ENCODE measurements at places on chromosomes 5 and 9.

DNA sequence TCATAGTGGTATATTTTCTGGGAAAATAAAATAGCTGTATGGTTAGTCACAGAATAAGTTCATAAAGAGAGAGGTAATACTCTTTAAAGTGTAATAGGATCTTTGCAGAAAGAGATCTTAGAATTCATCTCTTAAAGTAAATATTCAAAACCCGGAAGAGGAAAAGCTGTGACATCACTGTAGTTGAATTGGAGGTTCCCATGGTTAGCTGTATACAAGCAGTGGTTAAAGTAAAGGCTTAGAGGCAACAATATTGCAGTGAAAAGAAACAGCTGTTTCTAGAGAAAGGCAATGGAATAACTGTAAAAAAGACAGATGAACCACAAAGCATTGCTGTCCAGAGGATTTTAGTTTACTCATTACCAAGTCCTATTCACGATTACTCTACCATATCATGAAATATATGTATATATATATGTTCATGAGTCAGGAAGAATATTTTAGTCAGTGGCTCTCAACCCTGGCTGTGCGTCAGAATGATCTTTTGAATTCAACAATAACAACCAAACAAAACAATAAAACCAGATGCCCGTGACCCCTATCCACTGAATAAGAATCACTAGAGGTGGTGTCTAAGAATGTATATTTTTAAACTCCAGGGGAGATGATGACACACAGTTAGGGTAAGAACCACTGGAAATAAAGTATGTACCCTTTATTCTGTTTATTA lies 4.7 kb downstream of the ERCC6L2 start:
- DNase-seq, result no peak

- DNase-seq, result no peak
These were observed 10.9 kb downstream of the PTCH1 start for GRCh38 chr9:95505717-95506427.

DNA sequence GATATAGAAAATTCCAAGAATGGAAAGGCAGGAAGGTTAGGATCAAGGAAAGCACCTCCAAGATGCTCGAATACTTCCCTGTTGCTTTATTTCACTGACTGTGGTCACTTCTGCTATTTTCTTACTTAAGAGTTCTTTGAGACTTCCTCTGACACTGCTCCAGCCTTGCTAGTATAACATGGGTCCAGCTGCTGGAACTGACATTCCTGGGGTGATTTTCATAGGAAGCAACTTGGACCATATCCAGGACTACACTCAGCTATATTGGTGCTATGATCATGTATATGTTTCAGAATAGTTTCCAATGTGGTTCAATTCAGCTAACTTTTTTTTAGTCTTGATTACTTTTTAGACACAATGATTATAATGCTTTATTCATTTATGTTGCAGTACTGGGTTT lies 81.6 kb upstream of the CKMT2 start:
- no peak for DNase-seq

- DNase-seq, result no peak
These were observed 100.1 kb upstream of the LRRTM2 start for GRCh38 chr5:138975098-138975847.

- DNase-seq, result no peak
These were observed 580.8 kb downstream of the CCDC171 start for GRCh38 chr9:16133556-16134227.

GRCh38 chr9:131668057-131668438 lies 71.8 kb downstream of the RAPGEF1 start:
- no peak for DNase-seq

DNA sequence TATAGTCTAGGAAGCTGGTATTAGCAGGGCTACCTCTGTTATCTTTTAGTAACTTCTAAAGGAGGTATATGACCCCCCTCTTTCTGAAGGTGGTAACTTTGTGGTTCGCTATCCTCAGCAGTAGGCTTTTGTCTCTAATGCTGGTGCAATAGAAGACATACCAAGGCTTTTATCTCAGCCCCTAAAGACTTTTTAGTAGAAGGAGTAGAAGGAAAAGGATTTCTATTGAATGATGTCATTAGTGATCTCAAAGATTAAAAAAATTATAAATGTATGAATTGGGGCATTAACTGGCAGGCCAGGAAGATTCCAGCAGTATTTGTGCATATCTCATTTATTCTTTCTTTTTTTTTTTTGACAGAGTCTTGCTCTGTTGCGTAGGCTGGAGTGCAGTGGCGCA lies 78.2 kb downstream of the RAI14 start:
- DNase-seq, result no peak

DNA sequence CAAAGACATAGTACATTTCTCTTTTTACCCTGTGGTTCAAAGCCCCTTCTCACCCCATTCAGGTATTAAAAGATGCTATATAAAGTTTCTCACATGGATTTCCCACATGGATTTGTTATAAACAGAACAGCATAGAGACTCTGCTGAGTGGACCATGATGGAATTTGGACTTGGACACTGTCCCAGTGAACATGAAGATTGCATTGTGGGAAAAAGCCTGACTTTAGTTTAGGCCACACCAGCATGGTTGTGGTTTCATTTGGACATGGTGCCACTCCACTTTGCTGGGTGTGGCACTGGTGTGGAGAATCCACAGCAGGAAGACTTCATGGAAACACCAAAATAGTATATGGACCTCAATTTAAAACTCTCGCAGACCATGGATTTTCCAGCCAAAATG lies 124.6 kb downstream of the ARHGAP26 start:
- no peak for DNase-seq

DNA sequence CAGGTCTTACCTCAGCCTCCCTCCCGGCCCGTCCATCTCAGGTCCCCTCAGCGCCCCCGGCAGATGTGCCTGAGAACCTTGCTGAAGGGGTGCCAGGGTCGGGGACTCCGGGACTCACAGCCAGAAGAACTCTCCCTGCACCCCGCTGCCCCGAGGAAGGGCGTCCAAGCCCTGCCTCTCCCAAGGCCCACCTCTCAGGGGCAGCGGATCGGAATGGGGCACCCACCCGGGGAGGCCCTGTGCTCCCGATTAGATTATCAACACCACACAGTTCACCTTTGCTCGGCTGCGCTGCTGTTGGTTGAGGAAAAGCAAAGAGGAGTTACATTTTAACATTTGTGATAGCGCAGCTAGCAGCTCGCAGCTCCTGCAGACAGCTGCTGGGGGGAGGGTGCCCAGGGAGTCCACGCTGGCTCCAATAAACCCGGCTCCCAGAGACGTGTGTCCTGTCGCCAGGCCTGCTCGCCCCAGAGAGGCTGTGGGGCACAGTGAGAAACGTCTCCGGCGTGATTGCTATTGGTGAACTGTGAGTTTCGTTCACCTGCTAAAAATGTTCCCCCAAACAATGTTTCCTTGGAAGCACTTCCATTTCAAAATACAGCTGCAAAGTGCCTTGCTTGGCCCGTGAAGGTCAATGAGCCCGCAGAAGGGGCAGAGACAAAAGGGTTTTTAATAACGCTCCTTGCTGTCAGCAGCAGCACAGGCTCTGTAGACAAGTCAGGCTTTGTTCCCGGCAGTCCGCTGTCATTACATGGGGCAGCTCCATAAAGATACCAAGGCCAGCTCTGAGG lies 18.6 kb upstream of the SLC6A19 start:
- no peak for DNase-seq

DNA sequence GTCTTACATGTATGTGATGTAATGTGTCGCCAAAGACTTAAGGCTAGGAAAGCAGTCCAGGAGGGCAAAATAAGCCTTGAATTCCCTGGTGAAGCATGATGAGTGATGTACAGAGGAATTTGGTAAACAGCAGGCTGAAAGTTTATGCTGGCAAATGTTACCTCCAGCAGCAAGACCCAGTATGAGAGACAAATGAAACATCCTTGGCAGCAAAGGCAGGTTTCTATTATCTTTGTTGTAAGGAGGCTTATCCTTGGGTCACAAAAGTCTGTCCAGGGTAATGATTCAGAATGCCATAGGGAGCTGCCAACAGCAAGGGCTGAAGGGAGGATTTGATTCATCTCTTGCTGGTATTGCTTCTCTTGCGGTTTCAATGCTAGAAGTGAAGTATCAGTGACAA lies 75.9 kb upstream of the HTR4 start:
- DNase-seq, result no peak

- DNase-seq, result no peak
These were observed 88.8 kb upstream of the CTNNA1 start for GRCh38 chr5:138664276-138664943.

GRCh38 chr5:177169271-177169670 lies 35.7 kb downstream of the NSD1 start:
- DNase-seq, result no peak

DNA sequence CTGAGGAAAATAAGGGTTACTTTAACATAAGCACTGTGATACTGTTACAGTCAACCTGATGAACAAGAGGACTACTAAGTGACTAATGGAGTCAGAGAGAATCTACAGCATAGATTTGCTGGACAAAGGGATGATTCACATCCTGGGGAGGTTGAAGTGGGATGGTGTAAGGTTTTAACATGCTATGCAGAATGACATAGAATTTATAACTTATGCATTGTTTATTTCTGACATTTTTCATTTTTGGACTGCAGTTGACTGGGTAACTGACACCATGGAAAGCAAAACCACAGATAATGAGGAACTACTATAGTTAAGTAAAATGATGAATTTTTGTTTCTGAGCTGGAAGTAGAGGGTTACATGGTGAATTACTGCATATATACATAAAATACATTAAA lies 389.2 kb downstream of the MAT2B start:
- DNase-seq, result no peak

- DNase-seq, result no peak
These were observed 72.7 kb downstream of the DPYSL3 start for GRCh38 chr5:147437161-147437596.

DNA sequence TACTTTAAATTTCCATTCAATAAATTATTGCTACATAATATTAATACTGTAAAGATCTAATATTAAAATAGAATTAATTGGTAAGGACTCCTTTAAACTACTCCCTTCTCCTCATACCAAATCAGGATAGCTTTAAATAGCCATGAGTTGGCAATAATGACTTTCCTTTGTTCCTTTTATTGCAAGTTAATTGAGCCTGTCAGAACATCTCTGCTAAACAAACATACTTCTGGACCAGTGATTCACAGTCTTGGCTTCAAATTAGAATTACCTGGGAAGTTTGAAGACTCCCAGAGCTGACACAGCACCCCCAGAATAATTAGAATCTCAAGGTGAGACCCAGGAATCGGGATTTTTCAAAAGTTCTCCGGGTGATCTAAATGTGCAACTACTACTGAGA lies 18.7 kb downstream of the C5orf58 start:
- no peak for DNase-seq

DNA sequence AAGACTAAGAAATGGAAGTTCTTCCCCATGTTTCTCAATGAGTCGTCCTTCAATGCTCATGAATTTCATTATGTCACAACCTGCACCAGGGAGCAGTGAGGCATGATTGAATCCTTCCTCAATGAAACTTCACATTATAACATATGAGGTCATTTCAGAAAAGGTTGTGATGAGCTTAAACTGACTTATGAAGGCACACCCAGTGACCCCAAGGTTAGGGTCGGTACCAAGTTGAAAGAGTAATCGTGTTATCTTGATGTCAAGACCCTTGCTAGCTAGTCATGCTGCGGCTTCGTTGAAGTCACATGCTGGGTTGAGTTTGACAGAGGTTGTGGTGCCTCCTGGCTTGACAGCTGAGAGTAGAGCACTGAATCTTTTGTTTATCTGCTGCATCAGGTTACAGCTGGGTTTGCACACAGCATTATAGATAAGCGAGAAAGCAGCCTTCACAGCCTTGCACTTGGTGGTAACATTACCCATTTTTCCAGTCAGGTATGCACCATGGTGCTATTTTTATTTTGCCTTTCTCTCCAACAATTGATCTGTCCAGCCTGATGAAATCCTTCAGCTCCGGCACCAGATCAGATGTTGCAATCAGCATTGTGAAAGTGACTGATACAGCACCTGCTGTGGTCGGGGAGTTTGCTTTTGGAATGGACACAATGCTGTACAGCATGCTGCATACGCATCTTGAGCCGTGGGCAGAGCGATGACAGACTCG lies 133.2 kb downstream of the ERCC6L2 start:
- DNase-seq, result peak; percentile 48

DNA sequence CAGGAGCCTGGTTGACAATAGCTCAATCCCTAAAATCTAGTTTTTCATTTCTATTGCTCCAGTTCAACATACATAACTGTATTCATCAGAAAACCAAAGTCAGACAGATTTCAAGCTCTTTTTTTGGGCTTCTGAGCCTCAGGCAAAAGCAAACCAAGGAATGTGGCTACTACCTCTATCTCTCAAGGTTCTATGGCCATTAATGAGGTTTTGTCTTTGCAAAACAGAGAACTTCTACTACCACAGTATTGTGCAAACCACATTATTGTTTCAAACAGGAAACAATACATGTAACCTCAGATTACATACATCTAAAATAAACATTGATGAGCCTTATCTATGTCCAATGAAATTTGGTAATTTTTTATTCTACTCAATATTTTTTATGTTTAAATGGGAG lies 35.5 kb upstream of the FTMT start:
- no peak for DNase-seq

DNA sequence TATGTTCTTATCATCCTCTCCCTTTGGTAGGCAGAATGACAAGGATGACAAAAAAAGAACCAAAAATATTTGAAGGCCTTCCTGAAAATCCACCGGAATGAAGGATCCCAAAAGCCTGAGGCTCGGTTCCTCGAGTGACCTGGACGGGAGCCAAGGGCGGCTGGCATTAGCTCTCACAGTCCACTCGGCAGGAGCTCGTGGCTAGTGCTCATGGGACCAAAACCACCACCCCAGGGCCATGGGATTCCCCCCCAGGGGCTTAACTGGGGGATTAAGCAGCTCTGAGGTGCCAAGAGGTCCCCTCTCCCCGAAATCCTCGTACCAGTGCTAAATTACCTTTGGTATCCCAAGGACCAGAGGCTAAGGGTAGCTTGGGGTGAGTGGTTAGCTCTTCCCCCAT lies 586 bp upstream of the PDZD2 start:
- no peak for DNase-seq

GRCh38 chr9:107810461-107810961 lies 320.9 kb upstream of the KLF4 start:
- no peak for DNase-seq

- no peak for DNase-seq
These were observed 211.6 kb downstream of the DOCK8 start for GRCh38 chr9:426264-426663.

GRCh38 chr9:109452761-109453160 lies 45.3 kb downstream of the PTPN3 start:
- no peak for DNase-seq

- DNase-seq, result no peak
These were observed 123.5 kb upstream of the CD180 start for GRCh38 chr5:67319935-67320725.

DNA sequence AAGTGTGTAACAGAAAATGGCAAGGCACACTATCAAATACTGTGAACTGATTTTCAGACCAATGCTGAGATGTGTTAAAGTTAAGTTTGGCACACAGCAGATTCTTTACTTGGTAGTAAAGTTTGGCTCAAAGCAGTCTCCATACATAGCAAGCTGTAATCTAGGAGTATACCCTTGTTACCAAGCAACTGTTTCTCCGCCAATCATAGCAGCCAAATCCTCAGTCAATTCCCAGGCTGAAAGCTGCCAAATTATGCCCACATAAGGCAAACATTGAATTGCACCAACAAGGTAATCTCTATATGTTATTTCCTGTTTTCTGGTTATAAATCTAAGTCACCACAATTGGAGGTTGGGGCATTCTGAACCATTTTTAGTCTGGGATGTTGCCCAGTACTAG lies 345.7 kb downstream of the DEPDC1B start:
- no peak for DNase-seq

Measured in NCI-H2107 (cell line).